Hematopoietic multipotent progenitor cell treated with erythropoietin and hydrocortisone succinate and interleukin-3 and kit ligand, for 17 days (in vitro differentiated cells): ENCODE measurements at places on chromosomes 16 and 17.
A peak's percentile ranks its signal among the peaks of the same experiment; 100 is the strongest.

GRCh38 chr17:55005520-55005919, 37.0 kb downstream of the STXBP4 start:
- DNase-seq: no peak

DNA sequence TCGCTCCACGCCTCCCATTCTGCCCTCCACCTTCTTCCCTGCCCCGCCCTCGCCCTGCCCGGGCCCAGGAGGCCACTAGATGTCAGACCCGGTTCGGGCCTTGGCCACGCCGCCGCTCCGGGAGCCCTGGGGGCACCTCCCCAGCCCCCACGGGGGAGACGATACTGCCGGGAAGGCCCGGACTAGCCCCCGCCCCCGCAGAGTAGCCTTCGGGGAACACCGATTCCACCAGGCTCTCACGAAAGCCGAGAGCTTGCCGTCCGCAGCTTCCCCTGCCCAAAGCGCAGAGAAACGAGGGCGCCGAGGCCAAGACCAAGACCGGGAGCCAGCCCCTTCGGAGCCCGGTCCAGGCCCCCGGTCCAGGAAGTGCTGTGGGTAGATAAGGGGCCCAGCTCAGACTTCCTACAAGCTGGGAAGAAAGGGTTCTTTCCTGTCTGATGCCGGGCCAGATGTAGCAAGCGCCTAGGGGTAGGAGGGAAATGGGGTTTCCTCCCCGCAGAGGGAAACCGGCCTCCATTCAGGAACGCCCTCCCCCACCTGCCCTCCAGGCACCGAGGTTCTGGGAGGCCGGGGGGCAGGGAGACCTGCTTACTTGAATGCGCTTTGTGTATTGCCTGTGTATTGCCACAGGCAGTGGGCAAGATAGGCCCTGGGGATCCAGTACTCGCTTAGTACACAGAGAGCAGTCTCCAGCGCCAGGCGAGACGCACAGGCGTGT, 806 bp upstream of the CYB561 start:
- DNase-seq: no peak

DNA sequence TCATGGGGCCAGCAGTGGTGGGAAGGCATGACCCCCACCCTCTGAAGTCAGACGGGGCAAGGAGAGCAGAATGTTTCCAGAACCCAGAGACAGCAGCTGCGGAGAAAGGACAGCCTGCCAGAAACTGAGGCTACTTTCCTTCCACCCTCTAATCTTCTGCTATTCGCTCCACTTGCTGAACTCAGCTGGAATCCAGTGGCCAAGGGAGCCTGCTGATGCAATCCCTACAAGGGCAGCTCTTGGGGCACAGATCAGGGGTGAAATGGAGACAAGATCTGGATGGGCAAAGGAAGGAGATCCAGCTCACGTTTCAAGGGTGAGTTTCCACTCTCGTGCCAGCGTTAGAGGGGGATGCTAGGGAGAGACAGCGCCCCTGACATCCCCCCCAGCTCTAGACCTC, 479.1 kb downstream of the SLC39A11 start:
- no peak for DNase-seq

DNA sequence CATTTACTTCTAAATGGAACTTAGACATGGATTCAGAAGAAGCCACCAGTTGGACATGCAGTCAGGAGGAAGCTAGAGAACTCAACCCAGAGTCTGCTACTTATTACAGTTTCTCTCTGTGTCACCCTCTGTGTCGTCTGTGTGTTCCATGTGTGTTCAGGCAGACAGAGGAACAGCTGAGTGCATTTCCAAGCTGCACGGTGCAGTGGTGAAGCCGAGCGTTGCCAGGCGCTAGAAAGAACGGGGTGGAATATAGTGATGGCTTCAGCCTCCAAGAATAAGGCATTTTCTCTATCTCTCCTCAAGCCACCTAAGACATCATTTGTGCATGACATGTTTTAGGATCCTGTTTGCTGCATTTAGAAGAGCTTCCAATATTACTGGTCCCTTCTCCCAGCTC, 101.1 kb upstream of the CCL2 start:
- no peak for DNase-seq

DNA sequence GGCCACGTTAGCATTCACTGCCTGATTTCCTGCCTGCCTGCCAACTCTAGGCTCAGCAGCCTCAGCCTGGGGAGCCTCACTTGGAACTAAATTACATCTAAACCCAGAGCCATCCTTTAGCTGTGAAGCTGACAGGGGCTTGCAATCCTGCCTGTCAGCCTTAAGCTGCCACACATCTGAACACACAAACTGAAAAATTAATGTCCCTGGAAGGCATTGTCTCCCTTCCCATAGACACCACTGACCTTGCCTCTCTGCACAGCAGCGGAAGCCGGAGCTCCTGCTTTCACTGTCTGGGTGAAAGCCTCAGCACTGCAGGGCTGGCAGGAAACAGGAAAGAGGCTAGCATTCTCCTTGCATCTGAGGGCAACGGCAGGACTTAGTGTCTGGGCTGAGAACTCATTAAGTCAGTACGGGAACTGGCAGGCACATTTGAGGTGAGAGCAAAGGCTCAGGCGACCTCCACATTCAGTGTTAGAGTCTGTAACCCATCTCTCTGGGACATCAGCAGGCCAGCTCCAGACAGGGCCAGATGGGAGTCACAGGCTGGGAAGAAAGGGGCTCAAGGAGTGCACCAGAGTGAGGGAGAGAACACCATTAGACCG, 452.4 kb upstream of the C16orf82 start:
- DNase-seq: no peak

DNA sequence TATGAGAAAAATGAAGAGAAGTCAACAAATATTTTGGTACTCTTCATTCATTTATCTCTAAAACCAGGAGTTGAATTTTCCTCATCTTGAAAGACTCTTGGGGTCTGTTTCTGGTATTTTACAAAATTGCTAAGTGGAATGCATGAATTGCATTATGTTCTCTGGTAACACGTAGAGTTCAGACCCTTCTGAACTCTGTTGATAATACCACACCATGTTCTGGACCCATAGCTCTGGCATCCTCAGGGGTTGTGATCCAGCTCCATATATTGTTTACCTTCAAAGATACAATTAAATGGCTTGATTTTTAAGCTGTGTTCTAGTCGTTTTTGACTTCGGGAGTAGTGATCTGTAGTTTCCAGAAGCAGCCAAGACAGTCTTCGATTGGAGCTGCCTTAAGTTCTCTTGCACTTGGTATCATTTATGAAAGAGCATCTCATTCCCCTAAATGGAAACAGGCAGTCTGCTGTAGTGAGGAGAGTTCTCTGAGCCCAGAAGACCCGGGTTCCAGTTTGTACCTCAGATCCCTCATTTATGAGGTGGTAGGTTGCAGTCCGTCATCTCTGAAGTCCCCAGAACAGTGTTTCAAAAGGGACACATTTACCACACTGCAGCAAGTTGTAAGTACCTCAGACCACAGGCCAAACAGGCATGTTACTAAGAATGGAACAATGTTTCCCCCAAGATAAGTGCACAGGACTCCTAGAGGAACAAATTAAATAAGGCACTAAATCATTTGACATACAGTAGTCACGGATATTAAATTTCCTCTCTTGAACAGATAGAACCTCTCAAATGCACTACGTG, 9.6 kb downstream of the PSMD7 start:
- DNase-seq: no peak

DNA sequence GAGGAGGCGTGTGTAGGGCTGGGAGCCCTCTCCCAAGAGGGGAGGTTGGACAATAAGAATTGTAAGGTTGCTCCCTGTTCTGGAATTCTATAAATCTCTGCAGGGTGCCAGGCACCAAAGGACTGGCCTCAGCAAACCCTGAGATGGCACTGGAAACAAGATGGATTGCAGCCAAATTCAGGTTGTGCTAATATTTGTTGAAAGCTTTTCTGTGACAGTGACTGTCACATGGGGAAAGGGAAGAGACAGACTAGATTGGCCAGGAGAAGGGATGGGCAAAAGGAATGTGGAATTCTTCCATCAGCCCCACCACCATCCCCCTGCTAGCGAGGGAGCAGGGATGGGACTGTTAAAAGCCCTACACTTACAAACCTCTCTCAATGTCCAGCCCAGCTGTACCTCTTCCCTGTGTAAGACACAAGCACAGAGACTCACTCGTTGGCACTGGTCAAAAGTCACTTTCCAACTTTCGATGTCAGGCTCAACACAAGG, 62.4 kb downstream of the SOX9 start:
- DNase-seq: no peak

GRCh38 chr17:4433515-4434031, at the start of gene SPNS3:
Gene SPNS3 (plus strand): TSS chr17:4433940. CDS start chr17:4433968, 28 bp downstream.
- DNase-seq: no peak

DNA sequence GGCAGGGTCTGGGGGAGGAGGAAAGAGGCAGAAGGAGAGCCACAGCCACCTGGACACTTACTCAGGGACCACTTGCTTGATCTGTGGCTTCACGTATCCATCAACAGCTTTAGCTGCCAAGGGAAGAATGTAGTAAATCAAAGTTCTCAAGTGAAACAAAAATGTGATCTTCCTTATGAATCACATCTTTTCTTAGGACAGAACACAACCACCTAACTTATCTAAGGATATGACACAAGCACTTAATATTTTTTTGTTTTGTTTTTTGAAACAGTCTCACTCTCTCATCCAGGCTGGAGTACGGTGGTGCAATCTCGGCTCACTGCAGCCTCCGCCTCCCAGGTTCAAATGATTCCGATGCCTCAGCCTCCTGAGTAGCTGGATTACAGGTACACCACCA, 8.4 kb upstream of the GHDC start:
- no peak for DNase-seq

DNA sequence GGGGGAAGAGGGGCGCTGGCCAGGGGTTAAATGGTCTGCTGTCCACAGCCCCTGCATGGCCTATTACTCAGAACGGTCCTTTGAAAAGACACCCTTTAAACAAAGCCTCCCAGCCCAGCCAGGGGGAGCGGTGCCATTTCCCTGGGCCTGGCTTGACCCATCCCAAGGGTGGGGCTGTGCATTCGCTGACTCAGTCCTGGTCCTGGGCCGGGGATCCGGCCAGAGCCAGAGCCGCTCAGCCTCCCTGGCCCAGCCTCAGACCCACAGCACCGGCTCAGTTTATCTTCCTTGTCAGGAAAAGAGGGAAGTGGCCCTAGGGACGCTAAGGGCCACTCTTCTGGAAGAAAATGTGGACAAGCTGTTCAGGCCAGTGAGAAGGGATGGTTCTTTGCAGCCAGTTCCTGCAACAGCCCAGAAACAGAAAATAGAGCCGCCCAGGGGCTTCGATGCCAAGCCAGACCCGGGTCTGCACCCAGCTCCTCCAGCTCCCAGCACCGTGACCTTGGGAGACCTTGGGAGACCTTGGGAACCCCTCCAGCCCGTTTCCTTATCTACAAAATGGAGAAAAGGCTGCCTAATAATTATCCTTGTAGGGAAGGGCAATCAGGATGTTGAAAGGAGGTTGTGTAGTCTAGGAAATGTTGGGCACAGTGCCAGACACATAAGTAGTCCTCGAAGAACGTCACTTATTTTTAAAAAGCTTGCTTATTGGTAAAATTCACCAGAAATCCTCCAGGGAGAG, 82.5 kb downstream of the ZDHHC7 start:
- DNase-seq: no peak

- DNase-seq: no peak
These were observed 31.9 kb upstream of the CBX4 start for GRCh38 chr17:79871131-79871530.

DNA sequence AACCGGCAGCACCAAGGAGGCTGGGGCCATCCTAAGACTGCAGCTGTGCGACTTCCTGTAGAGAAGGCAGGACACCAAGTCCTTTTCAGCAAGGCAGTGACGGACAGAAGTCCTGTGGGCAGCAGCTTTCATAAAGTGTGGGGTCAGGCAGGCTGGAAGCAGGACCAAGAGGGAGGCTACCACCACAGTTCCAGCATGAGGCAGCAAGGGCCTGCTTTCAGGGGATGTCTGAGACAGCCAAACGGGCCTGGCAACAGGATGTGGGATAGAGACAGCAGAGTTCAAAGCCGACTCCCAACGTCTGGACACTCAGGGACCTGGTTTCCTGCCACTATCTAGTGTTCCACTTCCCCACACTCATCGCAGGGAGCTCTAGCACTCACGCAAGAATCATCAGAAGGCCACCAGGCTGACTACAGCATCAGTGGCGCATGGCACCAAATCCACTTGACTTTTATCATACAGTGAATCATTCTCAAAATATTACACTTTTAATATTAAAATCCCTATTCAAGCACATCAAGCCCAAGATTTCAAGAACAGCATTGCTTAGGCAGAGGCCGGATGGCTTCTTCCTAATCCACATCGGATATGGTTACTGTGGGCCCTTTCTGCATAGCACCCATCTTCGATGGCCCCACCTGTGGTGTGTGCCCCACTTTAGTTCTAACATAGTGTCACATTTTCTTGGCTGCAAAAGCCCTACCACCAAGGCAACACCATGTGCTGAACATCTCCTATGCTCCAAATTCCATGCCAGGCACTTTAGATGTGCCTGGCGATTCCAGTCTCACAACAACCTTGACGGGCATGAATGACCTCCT, 5.2 kb downstream of the USP7 start:
- peak; percentile 54 for DNase-seq

DNA sequence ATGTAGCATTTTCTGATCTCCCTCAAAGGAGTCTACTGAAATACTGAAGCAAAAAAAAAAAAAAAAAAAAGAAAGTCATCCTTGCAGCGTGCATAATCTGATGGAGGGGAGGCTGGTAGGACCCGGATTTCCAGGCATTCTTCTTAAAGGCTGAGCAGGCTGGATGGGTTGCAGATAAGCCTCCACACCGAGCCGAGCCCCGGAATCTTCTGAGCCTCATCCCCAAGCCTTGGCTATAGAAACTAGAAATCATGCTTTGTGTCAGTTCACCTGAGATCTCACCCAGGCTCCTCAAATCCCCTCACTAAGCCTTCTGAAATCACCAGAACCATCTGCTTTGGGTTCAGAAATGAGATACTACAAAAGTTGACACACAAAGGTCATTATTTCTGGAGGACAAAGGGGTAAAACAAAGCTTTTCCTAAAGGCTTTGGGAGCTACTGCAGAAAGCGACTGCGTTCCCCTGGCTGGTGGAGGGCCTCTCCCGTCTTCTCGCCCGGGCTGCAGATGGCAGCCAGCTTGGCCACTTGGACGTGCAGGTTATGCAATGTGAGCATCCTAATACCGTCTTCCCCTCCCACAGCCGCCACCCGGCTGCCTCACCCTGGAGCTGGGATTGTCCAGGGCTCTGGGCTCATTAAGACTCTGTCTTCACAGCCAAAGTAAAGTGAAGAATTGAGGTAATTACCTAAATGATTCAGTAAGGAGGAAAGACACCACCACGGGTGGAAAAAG, 4.7 kb upstream of the CACNG4 start:
- no peak for DNase-seq

DNA sequence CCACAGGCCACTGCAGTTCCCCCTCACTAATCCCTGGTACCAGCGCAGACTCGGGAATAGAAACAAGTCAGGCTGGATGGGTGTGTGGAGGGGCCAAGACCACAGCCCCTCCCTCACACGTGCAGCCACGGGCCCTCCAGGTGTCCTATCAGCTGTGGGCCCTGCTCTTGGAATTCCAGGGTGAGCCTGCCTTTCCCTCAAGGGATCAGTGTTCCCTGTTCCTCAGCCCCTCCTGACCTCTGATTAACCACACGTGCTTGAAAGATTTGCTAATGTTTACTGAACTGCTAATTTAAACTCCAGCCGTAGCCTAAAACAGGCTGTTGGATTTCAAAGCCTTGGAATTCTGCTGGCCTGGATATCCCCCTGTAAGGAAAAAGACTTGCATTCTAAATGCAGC, 146.4 kb downstream of the SOCS1 start:
- DNase-seq: no peak

- DNase-seq: no peak
These were observed 579 bp upstream of the KRTAP9-6 start for GRCh38 chr17:41264599-41264998.

GRCh38 chr16:87303431-87303930, 13.7 kb downstream of the C16orf95 start:
- DNase-seq: no peak
